ENCODE measurements at places on chromosomes 5 and 9.
A peak's percentile ranks its signal among the peaks of the same experiment; 100 is the strongest.

DNA sequence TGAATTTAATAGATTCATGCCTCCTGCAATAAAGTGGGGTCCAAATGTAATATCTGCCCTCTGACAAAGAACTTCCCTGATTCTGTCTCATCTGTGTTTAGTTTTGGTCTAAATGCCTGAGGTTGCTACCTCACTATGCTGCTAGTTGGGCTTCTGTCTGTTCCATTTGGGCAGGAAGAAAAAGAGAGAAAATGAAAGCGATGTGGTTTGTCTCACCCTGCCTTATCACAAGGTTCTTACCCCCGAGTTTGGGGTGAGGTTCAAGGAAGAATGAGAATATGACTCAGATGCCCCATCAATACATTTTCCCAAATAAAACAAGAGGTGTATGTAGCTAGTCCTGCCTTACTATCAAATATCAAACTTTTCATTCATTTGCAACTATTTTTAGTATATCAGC is 132.1 kb upstream of the MTAP start:
- DNase-seq: no peak

GRCh38 chr5:115241881-115242642 is 20.6 kb downstream of the PGGT1B start:
- DNase-seq: no peak

- no peak for DNase-seq
Measured at GRCh38 chr5:79256563-79256962, 20.6 kb downstream of the JMY start.

- peak; percentile 11 for DNase-seq
Measured at GRCh38 chr9:34510497-34511468, 12.0 kb downstream of the ENHO start.

DNA sequence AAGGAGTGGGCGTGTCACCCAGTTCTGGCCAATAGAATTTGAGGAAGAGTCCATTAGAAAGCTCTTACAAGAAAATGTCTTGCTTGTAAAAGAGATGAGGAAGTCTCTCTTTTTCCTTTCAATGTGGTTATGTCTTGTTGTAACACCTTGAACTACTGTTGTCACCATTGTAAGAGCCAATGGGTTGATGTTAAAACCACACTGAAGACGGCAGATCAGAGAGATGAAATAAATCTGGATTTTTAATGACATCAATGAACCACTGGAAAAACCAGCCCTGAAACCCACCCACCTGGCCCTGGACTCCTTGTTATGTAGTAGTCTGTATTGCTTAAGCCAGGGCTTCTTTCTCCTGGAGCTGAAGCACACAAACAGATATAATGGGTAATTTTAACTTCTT is 83.8 kb upstream of the ERCC6L2 start:
- no peak for DNase-seq

- DNase-seq: no peak
Measured at GRCh38 chr5:63085561-63085960, 506.9 kb downstream of the LRRC70 start.

- DNase-seq: no peak
Measured at GRCh38 chr5:150219142-150219541, 29.3 kb downstream of the SLC6A7 start.

DNA sequence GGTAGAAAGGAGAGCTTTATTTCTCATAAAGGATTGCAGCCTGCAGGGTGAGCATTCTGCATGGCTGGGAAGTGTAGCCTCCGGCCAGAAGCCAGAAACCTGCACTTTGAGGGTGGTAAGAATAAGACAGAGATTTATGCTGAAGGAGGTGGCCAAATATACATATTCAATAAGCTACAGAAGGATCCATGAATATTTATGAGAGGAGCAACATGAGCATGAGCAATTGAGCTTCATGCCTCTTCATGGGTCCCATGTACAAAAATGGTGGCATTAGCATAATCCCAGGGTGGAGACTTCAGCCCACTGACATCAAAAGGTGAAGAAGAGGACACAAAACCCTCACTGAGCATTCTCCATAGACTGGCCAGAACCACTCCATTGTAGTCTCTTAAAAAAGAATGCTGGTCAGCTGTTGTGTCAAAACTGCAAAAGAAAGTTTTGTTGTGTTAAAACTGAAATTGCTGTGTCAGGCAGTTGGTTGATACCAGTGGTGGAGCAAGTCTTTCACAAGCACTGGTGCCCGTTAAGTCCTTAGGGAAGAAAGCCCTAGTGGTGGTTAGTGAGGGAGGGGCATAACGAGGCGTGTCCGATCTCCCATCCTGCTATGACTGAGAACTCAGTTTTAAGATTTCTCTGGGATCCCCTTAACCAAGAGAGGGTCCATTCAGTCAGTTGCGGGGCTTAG is 160.8 kb upstream of the MAP1B start:
- DNase-seq: no peak

GRCh38 chr5:82364497-82364896 is 86.3 kb upstream of the RPS23 start:
- no peak for DNase-seq

DNA sequence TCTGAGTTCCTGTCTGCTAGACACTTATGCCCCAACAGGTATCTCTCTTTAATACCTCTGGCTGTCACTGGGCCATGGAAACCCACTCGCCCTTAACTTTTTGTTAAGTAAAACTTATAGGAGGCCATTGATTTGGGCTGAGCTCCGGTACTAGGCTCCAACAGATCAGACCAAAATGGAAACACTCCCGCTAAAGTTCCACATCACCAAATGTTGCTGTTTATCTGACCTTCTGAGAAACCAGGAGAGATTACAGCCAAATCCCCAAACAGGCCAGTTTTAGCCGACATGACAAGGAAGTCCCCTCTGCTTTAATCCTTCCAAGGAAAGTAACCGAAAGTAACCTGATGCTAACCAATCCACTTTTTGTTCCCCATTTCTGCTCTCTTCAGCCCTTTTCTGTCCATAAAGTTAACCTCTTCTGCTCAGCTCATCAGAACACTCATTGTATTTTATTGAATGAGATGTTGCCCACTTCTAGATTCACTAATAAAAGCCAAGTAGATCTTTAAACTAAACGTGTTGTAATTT is 115.2 kb upstream of the LHFPL2 start:
- DNase-seq: no peak

DNA sequence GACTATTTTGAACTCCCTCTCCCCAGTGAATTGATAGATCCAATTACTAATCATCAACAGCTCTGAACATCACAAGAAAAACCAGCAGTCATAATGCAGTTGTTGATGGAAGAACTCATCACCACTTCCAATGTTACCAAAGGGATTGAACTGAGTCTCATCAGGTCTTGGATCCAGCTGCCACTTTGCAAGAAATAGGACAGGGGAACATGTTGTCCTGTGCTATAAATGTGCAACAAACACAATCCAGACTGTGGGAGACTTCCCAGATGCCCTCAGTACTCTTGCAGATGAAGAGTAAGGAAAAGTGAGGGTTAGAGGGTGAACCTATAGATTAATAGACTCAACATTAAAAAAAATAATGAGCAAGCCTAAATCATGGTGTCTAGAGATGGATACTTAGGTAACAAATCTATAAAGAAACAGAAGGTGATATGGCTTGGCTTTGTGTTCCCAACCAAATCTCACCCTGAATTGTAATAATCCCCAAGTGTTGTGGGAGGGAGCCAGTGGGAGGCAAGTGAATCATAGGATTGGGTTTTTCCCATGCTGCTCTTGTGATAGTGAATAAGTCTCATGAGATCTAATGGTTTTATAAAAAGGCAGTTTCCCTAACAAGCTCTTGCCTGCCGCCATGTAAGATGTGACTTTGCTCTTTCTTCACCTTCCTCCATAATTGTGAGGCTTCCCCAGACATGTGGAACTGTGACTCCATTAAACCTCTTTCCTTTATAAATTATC is 63.4 kb upstream of the PAPPA start:
- DNase-seq: no peak

- no peak for DNase-seq
Measured at GRCh38 chr5:43432486-43433375, 20.5 kb upstream of the CCL28 start.

DNA sequence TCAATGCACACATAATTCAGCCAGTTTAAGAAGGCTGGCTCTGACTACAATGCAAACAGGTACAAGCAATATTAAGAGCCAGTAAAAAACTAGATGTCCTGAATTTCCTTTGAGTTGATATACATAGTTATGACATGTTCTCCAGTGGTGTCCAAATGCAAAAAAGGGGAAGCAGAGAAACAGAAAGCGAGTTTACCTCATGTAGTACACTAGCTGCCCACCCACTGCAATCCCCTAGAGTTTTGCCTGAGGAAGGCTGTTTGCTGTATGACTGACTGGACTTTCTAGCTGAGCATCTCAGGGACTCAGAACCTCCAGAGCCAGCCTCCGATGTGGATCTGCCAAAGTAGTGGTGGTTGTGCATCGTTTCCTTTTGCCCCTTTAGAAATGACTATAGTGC is 44.8 kb upstream of the SLC1A3 start:
- DNase-seq: no peak

GRCh38 chr9:129458155-129458661 is 162.7 kb downstream of the C9orf50 start:
- DNase-seq: peak; percentile 74

DNA sequence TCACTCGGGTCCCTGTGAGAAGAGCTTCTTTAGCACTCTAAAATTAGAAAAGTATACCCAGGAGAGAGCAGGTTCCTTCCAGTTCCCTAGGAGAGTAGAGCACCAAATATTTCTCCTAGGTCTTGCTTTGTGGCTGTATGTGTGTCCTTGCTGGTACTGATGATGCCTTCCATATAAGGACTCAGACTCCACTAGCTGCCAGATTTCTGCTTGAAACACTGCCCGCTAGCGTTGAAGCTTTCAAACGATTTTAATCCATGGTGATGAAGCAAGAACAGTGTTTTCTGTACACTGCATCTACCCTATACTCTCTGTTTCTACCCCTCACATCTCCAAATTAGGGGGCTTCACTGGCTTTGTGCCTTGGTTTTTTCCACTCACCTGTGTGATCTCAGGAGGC is 2.4 kb upstream of the SMC2 start:
- no peak for DNase-seq

DNA sequence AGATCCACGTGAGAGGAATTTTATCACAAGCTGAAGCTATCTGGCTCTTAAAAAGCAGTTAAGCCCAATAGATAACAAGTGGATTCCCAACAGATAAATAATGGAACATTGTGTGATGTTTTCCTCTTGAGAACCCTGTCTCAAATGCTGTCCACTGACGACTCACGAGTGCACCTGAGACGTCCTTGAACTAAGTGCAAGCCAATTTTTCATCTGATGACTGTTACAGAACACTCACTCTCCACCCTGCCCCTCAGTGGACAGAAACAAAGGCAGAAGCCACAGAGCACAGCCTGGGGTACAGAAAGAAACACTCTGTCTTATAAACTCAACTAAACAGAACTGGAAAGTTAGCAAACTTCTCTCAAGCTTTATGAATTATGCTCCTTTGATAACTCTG is 199.5 kb downstream of the KCNN2 start:
- no peak for DNase-seq

GRCh38 chr5:78509145-78509865 is 139.3 kb downstream of the LHFPL2 start:
- no peak for DNase-seq

DNA sequence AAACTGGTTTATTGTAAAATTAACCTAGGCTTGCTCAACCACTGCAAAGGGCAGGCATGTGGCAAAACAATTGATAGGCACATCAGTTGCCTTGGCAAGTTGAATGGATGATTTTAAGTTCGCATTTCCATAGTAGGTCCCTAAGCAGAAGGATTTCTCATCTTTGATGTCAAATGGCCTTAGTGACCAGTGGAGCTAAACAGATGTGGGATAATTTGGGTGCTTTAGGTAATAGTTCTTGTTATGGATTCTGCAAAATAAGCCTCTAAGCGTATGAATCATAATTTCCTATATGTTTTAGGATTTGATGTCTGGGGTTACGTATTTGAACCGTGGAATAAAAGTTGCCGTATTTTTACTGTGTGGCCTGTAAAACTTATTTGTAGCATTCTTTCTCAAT is 182.4 kb downstream of the CD180 start:
- DNase-seq: no peak

DNA sequence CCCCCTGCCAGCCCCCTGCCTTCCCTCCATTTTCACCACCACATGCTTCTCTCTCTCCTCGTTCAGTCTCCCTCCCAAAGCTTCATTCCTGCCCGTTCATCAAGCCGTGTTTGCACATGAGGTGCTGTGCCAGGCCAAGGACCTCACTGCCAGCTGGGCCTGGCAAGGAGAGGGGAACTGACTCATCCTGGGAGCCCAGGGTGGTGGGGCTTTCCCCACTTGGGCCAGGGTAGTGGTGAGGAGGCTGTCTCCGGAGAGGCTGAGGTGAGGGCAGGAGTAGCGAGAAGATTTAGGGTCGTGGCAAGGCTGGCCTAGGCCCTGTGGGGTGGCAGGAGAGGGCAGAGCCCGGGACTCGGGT is 30.4 kb upstream of the NOTCH1 start:
- DNase-seq: peak; percentile 39

DNA sequence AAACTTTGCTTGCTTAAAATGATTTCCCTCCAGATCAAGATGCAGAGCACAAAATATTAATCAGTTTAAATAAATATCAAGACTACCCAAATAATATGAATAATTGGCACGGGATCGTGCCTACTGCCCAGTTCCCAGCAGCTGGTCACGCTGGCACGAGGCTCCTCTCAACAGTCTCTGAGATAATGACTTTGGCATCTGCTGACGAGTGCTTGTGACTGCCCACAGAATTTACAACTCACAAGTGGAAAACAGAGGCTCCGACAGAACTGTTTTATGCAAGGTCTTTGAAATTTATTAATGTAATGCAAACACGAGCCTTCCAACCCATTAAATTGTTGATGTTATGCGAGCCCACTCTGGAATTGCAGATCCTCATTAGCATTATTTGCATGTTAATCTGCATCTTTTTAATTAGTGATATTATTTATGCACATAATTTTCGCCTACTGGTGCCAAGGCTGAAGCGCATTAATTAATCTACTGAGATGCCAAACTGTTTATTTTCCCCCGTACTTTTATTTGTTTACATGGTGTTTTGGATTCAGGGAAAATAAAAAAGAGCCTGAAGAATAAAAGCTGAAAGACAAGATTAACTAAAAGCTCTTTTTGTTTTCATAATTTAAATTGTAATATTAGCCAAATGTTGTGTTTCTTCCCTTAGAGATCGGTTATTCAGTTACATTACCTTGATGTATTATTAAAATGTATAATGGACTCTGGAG is 369.3 kb upstream of the IRX1 start:
- DNase-seq: no peak

- DNase-seq: peak; percentile 72
Measured at GRCh38 chr9:131310833-131311554, 21.5 kb downstream of the PLPP7 start.

GRCh38 chr5:149415066-149415967 is 36.2 kb upstream of the IL17B start:
- DNase-seq: no peak

GRCh38 chr9:76716085-76716672 is 48.1 kb upstream of the PCA3 start:
- no peak for DNase-seq

- no peak for DNase-seq
Measured at GRCh38 chr5:118551716-118552115, 436.6 kb downstream of the DTWD2 start.

DNA sequence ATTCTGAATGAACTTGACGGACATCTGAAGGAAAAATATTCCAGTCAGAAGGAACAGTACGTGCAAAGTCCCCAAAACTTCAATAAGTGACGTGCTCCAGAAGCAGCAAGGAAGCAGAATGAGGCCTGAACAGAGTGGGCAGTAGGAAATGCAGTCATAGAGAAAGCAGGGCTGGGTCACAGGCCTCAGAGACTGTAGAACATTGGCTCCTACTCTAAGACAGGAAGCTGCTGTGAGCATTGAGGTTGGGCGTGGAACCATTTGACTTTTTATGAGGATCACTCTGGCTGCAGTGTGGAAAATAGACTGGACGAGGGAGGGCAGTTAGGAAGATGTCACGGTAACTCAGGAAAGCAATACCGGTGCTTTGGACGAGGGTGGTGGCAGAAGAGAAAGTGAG is 64.0 kb downstream of the DOCK8 start:
- peak; percentile 65 for DNase-seq
